Caudate nucleus (tissue), 63 donors: ENCODE measurements at places on chromosomes 5 and 9.
A peak's percentile ranks its signal among the peaks of the same experiment; 100 is the strongest.

DNA sequence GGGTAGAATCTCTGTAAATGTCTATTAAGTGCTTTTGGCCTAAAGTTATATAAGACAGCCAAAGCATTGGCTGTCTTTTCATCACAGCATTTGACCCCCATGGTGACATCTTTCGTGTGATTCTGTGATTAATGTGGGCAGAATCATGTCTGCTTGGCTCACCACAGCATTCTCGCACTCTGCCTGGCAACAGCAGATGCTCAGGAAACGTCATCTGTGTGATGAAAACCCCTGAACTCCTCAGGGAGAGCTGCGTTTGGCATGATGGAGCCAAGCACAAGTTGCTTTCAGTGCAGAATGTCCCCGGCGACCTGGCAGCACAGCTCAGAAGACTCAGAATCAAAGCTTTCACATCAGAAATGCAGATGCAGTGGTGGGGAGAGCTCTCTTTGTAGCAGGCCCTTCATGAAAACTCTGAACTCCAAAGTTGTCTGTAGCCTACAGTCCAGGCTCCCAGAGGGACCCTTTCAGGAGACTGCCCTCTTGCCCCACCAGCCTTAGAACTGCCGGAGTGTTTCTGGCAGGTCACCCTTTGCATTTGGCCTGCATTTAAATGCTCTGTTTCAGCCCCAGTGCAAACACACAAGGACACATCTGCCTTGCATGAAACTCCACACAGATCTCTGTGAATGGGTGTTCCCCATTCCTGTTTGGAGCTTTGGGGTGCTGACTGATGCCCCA, 155.6 kb upstream of the PANK3 start:
- no peak for DNase-seq

- no peak for DNase-seq
These were observed 50.0 kb downstream of the DMXL1 start for GRCh38 chr5:119120893-119121292.

GRCh38 chr5:175347027-175347426, 97.0 kb downstream of the DRD1 start:
- DNase-seq: no peak

GRCh38 chr5:123776761-123777160, 264.8 kb downstream of the CSNK1G3 start:
- DNase-seq: no peak

- DNase-seq: no peak
These were observed 40.4 kb upstream of the GADD45G start for GRCh38 chr9:89564346-89564878.

- DNase-seq: peak; percentile 62
These were observed 117.2 kb downstream of the RXRA start for GRCh38 chr9:134443174-134444037.

DNA sequence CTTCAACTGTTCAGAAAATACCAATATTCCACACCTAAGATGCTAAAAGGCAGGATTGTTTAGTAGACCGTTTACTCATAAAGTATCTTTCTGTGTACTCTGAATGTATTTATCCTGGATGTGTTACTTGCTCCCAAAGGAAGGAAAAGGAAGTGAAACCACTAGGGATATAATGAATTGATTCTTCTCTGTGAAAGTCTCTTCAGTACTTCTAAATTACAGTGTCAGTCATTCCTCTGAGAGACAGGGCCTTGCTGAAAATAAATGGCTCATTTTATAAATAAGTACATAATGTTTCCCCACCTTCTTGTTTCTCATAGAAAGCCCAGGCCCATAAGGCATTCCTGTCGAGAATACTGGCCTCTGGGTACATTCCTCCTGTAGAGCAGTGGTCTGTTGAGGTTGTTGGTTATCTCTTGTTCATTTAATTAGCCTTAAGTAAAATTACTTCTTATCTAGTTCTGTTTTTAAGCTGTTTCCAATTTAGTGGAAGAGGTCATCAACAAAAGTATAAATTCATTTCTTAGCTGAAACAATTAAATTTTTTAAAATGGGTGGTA, 1.6 kb downstream of the HAPLN1 start:
- no peak for DNase-seq

- no peak for DNase-seq
These were observed 74.5 kb downstream of the HMCN2 start for GRCh38 chr9:130340011-130340410.

DNA sequence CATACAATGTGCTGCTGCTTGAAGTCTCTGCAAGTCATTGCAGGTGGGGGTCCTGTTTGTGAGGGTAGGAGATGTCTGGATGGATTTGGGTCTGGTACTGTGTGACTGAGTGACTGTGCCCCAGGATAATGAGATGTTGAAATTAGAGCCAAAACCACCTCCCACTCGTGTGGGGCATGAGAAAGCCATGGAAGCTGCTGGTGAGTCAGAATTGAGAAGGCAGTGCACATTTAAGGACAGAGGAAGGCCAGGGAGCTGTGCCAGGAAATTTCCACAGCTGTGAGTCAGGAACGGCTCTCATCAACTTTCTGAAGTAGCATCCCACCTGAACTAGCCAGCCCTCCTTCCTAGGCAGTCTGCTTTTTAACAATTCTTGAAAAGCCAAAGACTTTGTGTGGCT, 229.8 kb downstream of the DRD1 start:
- DNase-seq: no peak

DNA sequence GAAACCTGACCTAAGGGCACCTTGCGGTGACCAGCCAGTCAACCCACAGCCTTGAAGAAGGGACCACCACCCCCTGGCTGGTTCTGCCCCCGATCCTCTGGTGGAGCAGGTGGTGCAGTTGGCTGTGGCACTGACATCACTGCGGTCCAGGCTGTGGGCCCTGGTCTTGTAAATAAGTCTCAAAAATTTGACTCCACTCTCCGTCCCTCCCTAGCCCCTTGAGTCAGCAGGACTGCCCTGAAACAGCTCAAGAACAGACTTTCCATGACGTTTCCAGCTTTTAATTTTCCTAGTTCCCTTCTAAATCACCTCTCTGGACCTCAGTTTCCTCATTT, 134.8 kb upstream of the BOD1 start:
- DNase-seq: no peak

DNA sequence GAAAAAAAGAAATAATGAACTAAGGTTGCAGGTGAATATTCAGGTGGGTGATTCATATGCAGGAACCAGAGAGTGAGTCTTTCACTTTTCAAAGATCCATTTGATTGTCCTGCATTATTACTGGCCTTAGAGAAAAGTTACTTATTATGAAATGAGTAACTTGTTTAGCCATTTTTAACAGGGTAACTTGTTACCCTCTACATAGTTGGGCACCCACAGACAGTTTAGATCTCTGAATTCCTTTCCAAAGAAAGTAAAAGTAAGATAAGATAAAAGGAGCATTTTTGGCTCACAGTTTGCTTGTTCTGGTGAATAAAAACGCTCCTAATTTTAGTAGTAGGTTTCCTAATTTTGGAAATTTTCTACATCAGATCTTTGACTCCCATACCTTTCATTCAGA, 54.1 kb upstream of the DAB2 start:
- no peak for DNase-seq

DNA sequence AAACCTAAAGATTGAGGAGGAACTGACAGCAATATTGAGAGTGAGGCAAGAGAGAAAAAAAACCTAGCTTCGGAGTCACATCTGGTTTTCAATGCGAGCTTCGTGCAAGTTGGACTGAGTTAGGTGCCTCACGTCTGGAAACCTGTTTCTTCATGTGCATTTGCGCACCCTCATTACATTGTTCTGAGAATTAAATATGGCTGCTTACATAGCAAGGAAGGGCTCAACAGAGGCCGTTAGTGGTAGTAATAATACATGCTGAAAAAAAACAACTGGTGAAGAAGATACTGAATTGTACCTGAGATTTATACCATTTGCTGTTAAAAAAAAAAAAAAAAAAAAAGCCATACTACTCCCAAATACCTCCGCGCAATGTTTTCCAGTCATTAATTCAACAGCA, 18.6 kb downstream of the DNAJA1 start:
- DNase-seq: no peak

GRCh38 chr9:98600631-98601030, 108.1 kb downstream of the GABBR2 start:
- DNase-seq: no peak

- no peak for DNase-seq
These were observed 27.1 kb downstream of the ERAP1 start for GRCh38 chr5:96780626-96781025.

DNA sequence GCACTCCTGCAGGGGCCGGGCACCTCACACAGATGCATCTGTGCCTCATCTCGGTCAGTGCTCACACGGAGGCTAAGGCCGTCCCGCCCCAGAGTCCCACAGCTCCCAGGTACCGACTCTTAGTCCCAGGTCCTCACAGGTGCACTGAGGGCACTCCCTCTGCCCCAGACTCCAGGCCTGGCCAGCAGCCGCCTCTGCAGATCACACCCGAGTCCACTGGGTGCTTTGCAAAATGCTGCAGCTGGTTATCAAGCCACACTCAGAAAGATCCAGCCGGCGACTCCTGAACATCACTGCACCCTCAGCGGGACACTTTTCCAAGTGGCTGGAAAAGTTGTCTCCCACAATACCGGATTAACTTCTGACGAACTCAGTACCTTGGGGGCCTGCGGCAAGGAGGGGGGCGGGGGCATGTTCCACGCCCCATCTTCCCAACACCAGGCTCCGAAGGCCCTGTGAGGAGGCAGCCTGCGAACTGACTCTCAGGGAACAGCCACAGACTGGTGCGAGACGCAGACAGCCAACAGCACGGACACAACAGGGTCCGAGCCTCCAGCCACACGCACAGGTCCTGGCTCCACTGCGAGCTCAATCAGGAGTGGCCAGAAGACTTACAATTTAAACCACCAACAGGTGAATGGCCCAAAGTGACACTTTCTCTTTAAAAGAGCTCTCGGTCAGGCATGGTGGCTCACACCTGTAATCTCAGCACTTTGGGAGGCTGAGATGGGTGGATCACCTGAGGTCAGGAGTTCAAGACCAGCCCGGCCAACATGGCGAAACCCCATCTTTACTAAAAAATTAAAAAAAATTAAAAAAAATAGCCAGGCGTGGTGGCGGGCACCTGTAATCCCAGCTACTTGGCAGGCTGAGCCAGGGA, 4.0 kb downstream of the BRD3 start:
- DNase-seq: no peak

- DNase-seq: no peak
These were observed 175.6 kb downstream of the GLIS3 start for GRCh38 chr9:4124266-4124665.

DNA sequence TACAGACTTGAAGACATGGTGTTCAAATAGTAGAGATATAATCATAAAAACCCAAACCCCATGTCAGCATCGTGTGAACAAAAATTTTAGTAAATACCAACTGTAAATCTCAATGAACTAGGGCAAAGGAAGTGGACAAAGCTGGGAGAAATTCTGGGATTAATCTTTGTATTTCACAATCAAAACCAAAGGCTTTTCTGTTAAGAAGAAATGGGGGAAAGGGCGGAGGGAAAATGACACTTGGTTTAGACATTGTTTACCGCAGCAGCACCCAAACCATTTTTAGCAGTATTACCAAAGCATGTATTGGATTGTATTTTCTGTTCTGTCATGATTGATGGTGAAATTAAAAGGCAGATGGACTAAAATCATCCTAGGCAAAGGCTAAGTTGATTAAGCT, 134.2 kb upstream of the PRSS3 start:
- no peak for DNase-seq

DNA sequence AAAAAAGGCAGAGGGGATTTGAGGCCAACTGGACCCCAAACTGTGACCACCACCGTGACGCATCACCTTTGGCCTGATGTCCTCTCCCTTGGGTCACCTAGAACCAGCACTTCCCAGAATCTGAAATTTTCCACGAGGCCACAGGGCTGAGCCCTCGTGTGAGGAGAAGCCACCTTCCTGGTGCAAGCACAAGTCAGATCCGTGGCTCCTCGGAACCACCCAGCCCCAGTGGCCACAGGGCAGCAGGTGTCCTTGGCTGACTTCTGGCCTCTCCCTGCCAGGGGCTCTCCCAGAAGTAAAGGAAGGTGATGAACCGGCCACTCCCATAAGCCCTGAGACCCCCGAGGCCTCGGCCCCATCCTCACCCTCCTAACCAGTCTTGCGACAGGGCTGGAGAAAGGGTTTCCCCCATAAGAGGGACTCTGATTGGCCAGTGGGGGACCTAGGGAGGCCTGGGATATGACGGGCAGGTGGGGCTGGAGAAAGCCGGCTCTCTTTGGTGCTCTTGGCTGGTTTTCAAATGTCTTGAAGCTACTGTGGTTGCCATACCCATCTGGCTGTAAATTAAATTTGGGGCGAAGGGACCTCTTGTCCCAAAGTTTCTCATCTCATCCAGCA, 20.9 kb upstream of the HMCN2 start:
- DNase-seq: no peak

DNA sequence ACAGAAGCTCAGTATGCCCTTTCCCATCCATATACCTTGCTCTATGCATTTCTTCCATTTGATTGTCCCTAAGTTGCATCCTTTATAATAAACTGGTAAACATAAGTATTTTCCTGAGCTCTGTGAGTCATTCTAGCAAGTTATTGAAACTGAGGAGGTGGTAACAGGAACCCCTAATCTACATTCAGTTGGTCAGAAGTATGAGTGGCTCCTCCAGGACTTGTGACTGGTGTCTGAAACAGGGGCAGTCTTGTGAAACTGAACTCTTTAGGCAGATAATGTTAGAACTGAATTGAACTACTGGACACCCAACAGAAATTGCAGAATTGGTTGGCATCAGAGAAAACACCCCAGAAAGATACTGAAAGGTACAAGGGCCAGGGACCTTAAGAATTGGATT, 133.1 kb upstream of the POU5F2 start:
- DNase-seq: no peak

- DNase-seq: no peak
These were observed 20.3 kb downstream of the MELK start for GRCh38 chr9:36592801-36593583.

DNA sequence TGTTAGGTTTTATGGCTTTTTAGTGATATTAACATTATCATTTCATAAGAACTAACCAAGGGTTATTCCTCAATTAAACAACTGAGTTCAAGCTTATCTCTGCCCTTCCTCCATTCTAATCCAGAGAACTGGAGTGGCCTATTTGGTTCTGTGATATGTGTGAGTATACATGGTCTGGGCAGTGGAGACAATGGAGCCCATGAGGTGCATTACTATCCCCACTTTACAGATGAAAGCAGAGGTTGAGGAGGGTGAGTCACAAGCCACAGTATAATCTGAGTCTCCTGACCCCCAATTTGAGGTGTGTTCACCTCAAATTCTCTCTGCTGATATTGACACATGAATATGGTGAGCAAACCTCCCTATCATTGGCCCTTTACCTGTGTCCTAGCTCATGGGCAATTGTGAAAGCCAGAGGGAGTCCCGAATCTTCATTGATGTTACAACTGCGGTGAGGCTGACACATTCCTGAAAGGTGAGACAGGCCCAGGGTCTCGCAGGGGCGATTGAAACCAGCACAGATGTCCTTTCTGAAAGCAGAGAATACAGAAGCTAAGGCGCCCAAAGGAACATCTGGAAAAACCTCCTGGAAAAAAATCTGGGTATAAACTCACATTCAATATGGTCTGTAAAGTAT, 217.2 kb downstream of the TARS1 start:
- no peak for DNase-seq
